MM.1S (cell line): ENCODE measurements at places on chromosomes 1 and 21.

DNA sequence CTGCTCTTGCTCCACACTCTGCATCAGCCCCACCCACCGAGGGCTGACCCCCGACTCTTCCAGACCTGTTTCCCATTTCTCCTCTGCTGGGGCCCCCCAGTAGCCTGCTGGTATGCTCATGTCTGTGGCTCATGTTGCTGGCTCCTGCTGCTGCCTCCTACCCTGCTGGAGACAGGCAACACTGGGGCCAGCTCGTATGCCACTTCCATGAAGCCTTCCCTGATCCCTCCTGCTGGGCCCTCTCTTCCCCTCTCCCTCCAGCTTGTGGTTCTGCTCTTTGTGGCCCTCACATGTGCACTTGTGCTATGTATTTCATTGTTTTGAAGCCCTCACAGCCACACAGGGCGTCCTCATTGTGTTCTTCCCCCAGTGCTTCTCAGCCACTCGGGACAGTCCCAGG is 40.5 kb downstream of the CNN3 start:
- no peak for DNase-seq

- DNase-seq, result no peak
Observed at GRCh38 chr21:32803651-32804050, 32.1 kb upstream of the PAXBP1 start.

DNA sequence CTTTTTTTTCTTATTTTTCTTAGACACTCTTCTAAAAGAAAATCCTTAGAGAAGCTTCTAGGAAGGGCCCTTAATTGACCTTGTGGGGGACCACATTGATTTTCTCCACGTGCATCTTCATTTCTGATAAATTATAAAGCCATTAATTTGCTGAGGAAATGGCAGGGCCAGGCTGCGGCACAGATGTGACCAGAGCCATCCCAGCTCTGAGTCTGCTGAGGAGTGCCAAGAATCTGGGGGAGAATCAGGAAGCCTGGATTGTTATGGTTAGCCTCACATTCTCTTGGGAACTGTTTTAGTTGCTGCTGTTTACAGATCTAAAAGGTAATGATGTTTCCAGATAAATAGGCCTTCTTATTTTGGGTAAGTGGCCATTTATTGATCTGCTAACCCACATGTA is 16.2 kb downstream of the PROX1 start:
- no peak for DNase-seq

DNA sequence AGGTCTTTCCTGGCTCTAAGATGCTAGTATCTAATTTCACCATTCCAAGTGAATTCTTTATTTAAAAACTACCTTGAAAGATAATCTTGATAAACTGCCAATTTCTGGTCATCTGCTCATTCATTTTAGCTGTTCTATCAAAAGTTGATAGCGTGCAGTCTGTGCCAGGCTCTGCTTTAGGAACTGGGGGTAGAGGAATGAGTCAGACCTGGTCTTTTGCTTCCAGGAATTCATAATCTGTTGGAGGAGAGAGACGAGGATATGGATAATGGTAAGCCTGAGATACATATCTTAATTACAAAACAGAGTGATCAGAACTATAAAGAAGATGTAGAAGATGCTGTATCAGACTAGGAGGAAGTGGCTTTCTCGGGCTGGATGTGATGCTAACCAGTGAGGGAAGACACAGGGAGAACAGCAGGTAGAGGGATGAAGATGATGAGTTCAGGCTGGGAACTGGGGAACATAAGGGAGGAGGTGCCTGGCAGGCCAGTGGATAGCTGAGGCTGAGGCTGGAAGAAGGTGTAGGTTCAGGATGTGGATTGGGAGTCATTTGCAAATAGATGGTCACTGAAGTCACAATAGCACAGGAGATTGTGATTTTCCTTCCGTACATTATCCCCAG is 12.3 kb upstream of the PHC2 start:
- no peak for DNase-seq

DNA sequence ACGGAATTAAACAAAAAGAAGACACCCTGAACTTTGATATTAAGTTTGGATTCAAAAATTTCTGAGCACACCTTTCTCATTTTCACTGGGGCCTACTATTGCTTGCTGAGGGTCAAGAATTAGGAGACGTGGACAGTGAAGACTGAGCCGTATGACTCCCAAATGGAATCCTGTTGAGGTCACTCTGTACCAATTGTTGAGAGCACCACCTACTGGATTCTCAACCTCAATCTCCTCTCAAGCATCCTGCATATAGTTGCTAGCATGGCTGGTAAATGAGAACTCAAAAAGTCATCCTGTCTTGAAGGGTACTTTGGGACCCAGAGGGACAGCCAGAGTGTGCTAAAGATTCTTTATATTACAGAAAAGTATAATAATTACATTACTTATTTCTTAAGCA is 20.2 kb upstream of the MTR start:
- no peak for DNase-seq

DNA sequence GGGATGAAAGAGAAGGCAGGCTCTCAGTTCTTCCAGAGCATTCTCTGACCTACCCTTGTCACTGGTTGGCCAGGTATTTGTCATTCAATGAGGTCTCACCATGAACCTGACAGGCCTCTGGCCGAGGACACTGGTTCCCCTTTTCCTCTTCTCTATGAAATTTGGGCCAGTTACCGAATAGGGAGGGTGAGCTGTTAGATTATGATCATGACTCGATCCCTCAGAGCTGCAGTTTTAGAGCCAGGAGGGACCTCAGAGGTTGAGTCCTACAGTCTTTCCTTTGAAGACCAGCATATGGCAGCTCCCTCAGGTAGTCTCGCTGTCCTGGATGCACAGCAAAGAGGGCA is 29.5 kb upstream of the CLSTN1 start:
- DNase-seq, result no peak

DNA sequence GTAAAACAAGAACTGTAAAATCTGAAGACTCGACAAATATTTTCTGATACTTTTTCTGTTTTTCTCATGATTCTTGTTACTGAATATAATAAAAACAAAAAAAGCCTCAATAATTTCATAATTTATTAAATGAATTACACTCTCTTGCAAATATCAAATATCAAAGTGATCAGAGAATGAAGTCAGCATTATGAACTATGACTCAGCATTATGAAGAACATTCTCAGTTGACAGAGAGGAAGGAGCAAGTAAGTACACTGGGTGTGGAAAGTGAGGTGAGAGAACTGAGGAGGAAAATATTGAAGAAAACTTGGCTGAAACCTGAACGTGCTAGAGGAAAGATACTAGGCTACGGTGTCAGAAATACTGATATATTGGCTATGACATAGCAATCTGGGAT is 529.5 kb downstream of the KCNT2 start:
- no peak for DNase-seq

- no peak for DNase-seq
Observed at GRCh38 chr1:67626861-67627235, 58.2 kb upstream of the GADD45A start.

GRCh38 chr21:28801906-28802305 is 190.8 kb downstream of the LTN1 start:
- DNase-seq, result no peak

DNA sequence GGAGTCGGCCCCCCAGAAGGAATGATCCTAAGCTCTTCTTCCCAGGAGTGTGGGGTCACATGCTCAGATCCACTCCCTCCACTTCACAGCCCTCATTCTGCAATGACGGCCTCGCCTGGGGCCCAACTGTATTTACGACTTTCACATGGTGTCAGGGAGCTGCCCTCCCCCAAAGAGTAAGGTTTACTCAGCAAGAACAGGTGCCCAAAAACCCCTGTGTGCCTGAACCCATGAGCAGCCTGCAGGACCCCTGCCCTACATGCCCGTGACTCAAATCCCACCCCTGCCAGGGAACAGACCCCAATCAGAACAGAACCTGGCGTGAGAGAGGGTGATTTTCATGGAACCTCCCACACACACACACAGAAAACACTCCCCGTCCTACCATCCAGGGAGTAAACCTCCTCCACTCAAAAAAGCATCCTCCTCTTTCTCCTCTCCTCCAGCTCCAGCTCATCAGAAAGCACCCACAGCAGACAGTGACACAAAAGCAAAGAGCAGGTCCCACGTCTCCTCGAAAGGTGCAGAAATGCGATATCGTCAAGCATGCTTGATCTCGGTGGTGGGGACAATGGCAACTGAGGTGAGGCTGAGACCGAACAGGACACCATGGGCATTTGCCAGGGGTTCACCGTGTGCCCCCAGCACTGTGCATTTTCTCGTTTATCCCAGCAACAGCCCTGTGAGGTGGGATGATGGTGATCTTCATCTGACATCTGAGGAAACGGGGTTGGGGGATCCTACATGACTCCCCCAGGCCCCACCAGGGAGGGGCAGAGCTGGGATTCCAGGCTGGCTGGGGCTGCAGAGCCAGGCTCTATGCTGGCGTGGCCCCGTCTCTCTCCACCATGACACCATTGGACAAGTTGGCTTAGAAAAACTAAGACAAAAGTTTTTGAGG is 397.9 kb downstream of the NPHP4 start:
- DNase-seq, result no peak

GRCh38 chr1:241647658-241648057 is 4.4 kb upstream of the WDR64 start:
- DNase-seq, result no peak

- peak; percentile 82 for DNase-seq
Observed at GRCh38 chr1:42966688-42967612, 8.3 kb upstream of the SLC2A1 start.

DNA sequence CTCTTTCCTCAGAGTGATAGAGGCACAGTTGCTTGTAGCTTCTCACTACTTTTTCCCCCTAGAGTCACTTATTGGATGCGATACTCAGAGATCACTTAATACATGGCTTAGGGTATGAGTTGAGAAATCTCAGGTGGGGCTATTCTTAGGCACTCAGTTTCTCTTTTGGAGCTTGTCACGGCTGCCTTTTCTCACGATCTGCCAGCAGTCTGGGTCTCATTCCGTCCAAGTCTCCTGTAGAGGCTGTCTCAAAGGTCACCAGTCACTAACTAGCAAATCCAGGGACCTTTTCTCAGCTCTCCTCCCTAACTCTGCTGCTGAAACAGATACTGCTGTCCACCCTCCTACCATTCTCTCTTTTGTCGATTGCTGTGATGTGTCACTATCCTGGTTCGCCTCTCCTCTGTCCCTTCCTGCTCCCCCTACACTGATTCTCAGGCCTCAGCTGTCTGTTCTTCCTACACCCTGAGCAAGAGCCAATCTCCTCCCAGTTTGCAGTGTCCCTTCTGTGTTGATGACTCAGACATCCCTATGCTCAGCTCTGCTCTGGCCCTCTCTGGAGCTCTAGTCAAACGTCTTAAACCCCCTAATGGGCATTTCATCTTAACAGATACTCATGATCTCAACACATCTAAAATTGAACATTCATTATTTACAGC is 12.4 kb downstream of the ATP1A2 start:
- no peak for DNase-seq

DNA sequence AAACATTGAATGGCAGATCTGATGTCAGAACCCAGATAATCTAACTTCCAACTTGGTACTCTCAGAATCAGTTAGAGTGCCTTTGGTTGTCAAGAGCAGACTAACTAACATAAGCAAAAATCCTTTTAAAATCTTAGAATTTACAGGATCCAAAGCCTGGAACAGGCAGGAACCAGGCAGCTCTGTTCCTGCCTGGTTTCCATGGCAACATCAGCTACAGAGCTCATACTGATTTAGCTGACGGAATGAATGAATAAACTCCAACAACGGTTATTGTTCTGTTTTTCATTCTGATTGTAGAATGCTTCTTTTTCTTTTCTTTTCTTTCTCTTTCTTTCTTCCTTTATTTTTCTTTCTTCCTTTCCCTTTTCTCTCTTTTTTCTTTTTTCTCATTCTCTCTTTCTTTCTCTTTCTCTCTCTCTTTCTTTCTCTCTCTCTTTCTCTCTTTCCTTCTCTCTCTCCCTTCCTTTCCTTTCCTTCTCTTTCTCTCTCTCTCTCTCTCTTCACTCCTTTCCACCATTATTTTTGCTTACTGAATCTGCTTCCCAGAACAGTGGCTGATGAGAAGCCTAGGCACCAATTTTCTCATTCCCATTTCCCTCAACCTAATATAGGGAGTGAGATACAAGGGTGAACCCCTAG is 121.6 kb downstream of the RGS7 start:
- DNase-seq, result no peak

GRCh38 chr1:10074059-10074851 is 41.5 kb downstream of the UBE4B start:
- DNase-seq, result peak; percentile 34

DNA sequence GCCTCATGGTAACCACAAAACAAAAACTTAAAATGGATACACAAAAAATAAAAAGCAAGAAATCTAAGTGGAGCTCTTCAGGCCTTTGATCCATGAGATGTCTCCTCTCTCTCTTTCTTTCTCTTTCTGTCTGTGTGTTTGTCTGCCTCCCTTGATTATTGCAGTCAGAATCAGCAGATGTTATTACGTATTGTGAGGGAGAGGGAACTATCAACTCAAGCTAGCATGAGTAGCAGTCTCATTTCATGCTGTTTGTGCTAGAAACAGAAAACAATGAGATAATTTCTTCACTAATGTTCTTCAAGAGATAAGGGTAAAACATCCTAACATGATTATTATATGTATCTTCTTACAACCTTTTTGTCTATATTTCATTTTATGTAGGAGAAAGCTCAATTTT is 103.7 kb upstream of the PDC start:
- no peak for DNase-seq

DNA sequence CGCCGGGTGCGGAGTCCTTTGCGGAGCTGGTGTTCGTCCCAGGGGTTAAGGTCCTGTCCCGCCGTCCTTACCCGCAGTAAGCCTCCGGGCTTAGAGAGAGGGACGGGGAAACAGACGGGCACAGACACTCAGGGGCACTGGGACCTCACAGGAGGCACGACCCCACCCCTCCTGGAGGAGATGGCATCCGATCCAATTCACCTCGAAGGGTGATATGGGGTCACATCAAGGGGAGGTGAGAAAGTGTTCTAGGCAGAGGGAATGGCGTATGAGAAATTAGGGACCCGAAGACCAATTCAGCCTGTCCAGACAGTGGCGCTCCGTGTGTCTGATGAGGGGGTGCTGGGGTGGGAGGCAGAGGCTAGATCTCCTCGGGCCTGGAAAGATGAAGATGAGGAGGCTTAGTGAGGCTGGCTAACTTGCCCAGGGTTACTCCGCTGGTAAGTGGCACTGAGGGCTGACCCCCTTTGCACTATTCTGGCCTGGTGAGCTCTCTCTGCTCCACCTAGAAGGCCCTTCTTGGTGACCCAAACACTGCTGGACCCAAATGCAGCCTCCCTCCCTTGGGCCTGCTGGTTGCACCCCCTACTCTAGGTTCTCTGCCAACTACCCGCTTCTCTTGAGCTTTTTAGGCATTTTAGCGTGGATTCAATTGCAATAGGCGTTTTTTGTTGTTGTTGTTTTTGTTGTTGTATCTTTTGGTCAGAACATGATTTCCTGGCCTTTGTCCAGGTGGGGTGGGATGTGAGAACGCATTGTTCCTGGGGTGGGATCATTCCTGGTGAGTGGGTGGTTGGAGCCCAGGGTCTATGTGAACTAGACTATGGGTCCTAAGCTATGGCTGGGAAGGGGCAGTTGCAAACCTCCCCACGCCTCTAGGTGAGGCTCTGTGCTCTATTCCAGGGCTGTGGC is 12.3 kb downstream of the BTBD19 start:
- no peak for DNase-seq

- no peak for DNase-seq
Observed at GRCh38 chr1:156642265-156643048, 540 bp downstream of the BCAN start.

DNA sequence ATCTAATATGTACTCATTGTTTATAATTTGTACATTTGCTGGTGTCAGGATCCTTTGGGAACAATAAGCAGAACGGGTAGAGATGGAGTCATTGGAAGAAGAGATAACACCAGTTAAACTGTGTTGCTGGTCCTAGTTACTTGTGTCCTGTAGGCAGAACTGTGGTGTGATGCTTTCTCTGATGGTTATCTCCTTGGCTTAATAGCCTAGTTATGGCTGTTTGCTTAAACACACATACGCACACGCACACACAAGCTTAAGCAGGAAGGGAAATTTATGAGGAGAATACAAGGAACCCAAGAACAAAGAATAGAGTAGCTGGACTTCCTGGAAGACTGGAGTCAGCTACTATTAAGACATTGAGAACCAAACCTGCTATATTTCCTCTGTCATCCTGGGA is 5.7 kb upstream of the PKN2 start:
- no peak for DNase-seq
